Epithelial cell of esophagus (primary cell): ENCODE measurements at places on chromosomes 5 and 9.

DNA sequence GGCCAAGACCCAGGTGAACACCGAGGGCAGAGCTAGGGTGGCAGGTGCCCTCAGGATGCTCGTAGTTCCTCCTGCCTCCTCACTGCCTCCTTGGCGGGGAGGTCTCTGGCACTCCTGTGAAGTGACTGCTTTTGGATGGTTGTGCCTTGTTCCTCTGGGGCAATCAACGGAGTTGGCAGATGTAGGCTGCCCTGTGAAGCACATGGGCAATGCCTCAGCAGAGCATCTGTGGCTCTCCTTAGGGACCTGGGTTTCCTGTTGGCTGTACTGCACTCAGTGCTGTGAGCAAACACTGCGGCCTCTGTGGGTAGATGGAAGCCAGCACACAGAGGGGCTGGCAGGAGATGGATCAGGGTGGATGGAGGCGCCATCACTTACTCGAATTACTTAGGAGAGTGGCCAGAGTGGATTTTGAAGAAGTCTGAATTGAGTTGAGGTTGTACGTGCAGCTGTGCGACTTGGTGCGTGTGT lies 71.4 kb upstream of the COL5A1 start:
- no peak for DNase-seq

GRCh38 chr9:8640761-8641160 lies 841.2 kb upstream of the DMAC1 start:
- no peak for DNase-seq

- no peak for DNase-seq
Observed at GRCh38 chr9:128054087-128054486, 13.0 kb downstream of the NAIF1 start.

DNA sequence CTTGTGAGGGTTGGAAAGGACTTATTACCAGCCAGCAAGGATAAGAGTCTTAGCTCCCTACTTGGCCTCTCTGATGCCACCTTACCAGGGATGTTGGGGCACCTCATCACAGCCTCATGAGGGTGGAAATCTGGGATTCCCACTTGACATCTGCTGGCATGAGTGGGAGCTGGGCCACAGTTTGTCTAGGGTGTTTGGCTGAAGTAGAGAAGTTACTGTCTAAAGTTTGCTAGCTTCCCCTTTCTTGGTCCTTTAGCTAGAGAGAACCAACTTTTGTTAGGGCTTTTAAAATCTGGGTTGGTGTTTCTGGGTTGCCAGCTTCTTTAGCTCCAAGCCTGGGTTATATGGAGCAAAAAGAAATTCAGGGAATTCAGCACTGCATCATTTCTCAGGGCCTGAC lies 57.5 kb upstream of the GNA14 start:
- no peak for DNase-seq

GRCh38 chr9:69546265-69546664 lies 125.9 kb downstream of the APBA1 start:
- peak; percentile 33 for DNase-seq

DNA sequence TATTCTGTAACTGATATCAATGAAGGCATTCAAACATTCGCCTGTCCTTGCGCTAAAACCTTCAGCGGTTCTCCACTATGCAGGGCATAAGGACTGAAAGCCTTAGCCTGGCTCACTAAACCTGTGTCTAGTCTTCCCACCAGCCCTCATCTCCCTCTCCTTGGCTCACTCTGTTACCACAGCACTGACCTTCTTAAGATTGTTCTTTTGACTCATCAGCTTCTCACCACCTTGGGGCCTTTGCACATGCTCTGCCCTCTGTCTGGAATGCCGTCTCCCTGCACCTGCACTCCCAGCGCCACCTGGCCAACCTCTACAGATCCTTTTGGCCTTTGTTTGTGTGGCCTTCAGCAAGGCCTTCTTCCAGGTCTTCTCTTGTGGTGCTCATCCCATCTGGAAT lies 131.8 kb upstream of the IER5L start:
- DNase-seq = no peak

- DNase-seq = no peak
Observed at GRCh38 chr5:108528655-108529054, 146.8 kb upstream of the FBXL17 start.

DNA sequence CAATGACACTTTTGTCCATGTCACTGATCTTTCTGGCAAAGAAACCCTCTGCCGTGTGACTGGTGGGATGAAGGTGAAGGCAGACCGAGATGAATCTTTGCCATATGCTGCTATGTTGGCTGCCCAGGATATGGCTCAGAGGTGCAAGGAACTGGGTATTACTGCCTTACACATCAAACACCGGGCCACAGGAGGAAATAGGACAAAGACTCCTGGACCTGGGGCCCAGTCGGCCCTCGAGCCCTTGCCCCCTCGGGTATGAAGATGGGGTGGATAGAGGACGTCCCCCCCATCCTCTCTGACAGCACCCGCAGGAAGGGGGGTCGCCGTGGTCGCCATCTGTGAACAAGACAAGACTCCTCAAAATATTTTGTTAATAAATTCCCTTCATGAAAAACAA lies 12.0 kb downstream of the SEMA6A start:
- DNase-seq = no peak

GRCh38 chr9:108850293-108850897 lies 5.4 kb downstream of the ACTL7B start:
- DNase-seq = peak; percentile 69

DNA sequence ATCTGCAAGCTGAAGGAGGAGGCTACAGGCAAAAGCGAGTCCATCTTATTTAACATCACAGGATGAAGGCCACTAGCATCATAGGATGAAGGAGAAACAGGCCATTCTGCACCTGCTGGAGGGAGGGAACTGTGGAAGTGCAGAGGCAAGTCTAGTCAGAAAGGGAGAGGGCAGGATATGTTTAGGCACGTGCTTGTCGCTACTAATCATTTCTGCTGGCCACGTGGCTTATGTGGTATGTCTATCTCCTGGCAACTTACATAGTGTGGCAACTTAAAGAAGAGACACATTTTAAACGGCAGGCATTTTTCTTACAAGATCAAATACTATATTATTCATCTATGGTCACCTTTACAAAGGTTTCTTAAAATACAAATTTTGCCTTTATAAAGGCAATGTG lies 74.0 kb downstream of the GNAQ start:
- DNase-seq = peak; percentile 91

- no peak for DNase-seq
Observed at GRCh38 chr9:136707849-136708517, 4.4 kb upstream of the DIPK1B start.

DNA sequence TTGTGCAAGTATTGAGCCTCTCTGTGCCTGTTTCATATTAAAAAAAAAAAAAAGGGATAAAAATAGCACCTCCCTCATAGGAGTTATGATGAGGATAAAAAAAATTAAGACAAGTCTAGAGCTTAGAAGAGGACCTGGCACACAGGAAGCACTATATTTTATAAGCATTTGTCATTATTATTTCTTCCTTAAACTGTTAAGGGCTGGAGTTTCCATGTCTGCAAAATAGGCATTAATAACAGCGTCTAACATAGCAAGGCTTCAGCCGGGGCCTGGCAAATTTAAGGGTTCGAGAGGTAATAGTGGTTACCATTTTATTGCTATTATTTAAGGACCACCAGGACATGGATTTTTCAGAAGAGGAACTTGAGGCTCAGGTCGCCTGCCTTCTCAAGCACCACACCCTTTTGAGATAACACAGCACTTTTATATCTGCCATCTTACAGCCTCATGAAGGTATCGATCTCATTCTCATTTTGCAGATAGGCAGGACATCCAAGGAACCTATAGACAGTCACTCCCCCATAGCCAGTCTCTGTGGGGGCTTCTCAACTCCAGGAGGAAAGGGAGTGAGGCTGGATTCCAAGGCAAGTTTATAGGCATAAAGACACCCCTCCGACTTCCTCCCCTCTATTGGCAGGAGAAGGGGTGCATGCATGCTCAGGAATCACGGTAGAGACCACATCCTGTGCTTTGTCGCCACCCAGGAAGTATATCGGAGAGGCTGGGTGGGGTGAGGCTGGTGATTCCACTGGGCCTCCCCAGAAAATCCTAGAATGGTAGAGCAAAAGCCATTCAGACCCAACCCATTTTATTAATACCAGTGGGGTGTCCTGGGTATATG lies 2.4 kb downstream of the ANXA6 start:
- DNase-seq = no peak

- DNase-seq = no peak
Observed at GRCh38 chr5:96000308-96000707, 38.7 kb upstream of the ELL2 start.

- peak; percentile 62 for DNase-seq
Observed at GRCh38 chr5:37816331-37816730, 23.5 kb downstream of the GDNF start.

GRCh38 chr9:8708728-8709127 lies 909.1 kb upstream of the DMAC1 start:
- DNase-seq = no peak

- DNase-seq = no peak
Observed at GRCh38 chr9:3508078-3508431, 17.7 kb downstream of the RFX3 start.

GRCh38 chr9:35558185-35558584 lies 46.9 kb upstream of the TESK1 start:
- no peak for DNase-seq

- peak; percentile 40 for DNase-seq
Observed at GRCh38 chr9:112939418-112939817, 48.7 kb upstream of the SLC46A2 start.

DNA sequence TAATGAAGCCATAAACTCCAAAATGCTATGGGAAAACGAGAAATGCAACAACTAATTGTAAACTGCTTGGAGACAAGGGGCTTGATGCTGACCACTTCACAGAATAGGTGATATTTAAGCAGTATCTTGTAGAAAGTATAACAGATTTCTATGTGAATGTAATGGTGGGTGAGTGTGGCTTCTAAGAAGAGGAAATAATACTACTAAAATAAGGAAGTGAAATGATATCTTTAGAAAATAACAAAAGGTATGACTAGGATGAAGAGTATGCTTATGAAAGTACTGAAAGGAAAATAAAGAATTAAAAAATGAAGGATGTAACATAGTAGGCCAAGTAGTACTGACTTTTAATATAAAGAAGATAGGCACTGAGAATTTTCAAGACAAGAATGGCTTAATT lies 94.2 kb downstream of the AGTPBP1 start:
- DNase-seq = no peak

- peak; percentile 56 for DNase-seq
Observed at GRCh38 chr9:36665921-36666431, 93.3 kb downstream of the MELK start.

DNA sequence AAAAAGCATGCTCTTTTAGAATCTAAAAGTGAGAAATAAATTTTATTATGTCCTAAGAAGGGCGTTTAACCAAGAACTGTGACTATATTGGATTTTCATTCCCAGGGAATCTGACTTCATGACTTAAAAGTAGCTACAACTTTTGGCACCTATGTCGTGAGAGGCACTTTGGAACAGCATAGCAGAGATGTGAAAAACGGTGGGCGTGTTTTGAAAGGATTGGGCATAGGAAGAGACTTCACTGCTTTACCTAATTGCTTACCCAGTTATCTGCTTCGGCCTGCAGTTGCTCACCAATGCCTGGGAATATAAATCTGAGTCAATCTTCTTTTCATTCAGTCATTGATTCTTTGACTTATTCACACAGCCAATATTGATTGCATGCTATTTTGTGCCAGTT lies 363.4 kb downstream of the DNAH5 start:
- DNase-seq = no peak

- peak; percentile 78 for DNase-seq
Observed at GRCh38 chr5:13957032-13957645, 12.7 kb upstream of the DNAH5 start.

DNA sequence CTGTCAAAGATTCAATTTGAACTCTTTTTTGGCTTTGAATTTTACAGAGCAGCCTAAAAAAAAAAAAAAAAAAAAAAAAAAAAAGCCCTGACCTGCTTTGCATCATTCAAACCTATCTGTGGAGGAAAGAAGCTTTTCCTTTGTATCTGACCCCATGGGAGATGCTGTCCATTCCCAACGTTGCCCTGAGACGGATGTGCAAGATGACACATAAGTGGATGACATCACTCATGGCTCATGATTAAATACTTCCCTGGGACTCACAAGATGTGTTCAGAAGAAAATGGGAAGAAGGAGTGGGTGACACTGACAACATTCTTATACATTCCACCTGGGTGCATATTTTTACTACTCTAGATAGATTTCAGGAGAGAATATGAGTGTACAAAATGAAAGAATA lies 245.7 kb upstream of the ELAVL2 start:
- DNase-seq = peak; percentile 23

DNA sequence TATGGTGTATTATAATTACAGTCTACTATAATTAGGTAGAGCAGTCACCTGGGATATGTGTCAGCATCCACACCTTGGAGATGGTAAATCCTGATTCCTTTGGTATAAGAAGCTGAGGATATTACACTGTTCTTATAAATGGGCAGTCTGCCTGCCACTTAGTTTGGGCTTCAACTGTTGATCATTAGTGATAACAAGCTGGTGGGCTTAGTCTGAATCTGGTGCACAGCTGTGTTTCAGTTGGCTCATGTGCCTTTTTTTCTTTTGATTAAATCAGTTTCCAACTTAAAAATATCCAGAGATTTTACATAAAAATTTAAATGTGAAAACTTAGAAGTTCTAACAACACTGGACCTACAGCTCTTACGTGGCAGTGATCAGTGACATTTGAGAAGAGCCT lies 21.2 kb downstream of the LVRN start:
- DNase-seq = no peak

- DNase-seq = no peak
Observed at GRCh38 chr5:17169507-17169906, 47.9 kb upstream of the BASP1 start.

DNA sequence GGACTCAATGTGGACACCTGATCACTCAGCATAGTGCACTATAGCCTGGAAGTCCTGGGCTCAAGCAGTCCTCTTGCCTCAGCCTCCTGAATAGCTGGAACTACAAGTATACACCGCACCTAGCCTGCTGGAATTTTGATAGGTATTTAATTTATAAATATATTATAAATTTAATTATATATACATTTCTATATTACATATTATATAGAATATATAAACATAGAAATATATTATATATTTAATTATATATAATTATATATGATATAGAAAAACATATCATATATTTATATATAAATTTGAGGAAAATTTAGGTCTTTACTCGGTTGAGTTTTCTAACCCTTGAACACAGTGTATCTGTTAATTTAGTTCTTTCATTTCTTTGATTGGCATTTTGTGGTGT lies 15.2 kb upstream of the PSIP1 start:
- DNase-seq = no peak

DNA sequence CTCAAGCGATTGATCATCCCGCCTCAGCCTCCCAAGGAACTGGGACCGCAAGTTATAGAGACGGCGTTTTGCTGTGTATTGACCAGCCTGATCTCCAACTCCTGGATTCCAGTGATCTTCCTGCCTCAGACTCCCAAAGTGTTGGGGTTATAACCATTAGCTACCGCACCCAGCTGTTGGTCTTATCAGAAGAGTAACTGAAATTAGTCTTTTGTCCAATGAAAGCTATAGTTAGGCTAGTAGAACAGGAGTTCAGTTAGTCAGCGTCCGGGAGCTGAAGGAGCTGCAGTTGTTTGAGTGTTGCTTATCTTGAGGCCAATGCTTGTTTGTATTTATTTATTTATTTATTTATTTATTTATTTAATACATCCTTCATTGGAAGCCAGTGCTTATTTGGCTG lies 3.2 kb upstream of the MIGA2 start:
- no peak for DNase-seq

GRCh38 chr9:117783828-117784227 lies 79.6 kb downstream of the TLR4 start:
- no peak for DNase-seq
